ENCODE measurements at places on chromosomes 1 and 21.

DNA sequence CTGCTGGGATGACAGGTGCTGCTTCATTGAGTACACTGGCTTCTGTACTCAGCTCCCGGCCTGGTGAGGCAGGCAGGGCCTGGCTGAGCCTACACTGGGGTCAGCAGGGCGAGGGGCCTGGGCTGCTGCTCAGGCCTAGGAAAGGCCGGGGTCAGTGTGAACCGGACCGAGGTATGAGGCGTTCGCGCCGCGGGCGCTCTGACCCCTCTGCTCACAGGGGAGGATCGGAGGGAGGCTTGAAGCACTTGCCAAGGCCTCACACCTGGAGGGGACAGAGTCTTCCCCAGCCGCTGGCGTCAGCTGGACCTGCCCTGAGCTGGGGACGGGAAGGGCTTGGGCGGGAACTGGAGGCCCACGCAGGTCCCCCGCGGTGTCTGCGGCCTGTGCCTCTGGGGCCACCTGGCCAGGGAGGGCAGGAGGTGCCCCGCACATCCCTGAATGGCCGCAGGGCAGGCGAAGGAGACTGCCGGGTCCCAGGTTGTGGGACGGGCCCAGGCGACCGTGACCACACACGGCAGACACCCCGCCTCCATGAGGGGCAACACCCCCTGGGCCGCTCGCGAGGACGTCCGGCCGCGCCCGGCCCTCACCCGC is 466 bp downstream of the PEX10 start:
- DNase-seq, result no peak

- DNase-seq, result no peak
Measured at GRCh38 chr1:25106352-25106751, 126.0 kb downstream of the SYF2 start.

- no peak for DNase-seq
Measured at GRCh38 chr1:184686540-184686939, 68.1 kb downstream of the EDEM3 start.

GRCh38 chr1:24769656-24770651 is 24.7 kb downstream of the CLIC4 start:
- DNase-seq, result no peak

DNA sequence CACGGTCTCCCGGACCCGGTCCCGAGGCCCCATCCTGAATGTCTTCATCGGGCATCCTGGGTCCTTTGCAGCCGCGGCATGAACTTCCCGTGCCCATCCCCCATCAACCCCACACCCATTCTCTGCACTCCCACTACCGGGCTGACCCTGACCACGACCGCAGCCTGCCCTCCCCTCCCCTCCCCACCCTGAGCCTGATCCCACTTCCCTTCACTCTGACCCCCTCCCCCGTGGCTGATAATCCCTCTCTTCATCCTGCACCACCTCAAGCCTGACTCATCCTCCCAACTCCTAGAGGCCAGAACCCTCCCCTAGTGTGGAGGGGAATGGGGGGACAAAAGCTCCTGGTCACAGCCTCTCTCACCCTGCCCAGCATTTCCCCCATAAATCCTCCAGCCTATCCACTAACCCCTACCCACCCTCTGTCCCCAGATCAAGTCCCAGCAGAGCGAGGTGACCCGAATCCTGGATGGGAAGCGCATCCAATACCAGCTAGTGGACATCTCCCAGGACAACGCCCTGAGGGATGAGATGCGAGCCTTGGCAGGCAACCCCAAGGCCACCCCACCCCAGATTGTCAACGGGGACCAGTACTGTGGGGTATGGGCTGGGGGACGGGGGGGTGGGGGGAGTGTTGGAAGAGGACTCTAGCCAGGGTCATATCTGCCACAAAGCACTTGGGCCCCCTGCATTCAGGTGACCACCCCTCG is 602 bp downstream of the SH3BGRL3 start:
- DNase-seq, result no peak

GRCh38 chr1:173503391-173503790 is 26.3 kb downstream of the PRDX6 start:
- no peak for DNase-seq

- no peak for DNase-seq
Measured at GRCh38 chr1:193726722-193727121, 540.3 kb upstream of the B3GALT2 start.

- DNase-seq, result no peak
Measured at GRCh38 chr1:10866321-10867093, 70.1 kb upstream of the CASZ1 start.
